Small intestine (tissue), 16 donors: ENCODE measurements at places on chromosomes 3 and 15. TPM values are rescaled to one million over a fixed set of nuclear protein-coding genes. Genes with fewer than 3 reads are reported as not detected.

DNA sequence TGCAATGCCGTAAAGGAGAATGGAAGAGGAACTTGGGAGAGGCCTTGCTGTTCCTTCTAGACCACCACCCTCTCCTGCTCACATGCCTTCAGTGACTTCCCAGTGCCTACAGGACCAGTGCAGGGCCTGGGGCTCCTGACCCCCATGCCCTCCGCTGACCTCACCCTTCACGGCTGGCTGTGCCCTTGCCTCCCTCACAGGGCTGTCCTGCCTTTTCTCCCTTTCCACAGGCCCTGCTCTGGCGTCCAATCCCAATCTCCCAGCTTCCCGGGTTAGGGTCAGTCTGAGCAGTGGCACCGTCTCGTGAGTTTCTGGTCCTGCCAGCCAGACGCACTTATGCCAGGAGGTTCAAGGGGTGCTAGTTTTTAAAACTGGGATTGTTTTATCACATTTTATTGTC is 110.4 kb downstream of the WNT7A start:
- H3K27me3 ChIP-seq = no peaks in the 10 kb centered on the region
- H3K4me3 ChIP-seq = no peak overlapping the region
- H3K4me1 ChIP-seq = no peaks in the 10 kb centered on the region
- no peak for DNase-seq
- H3K27ac ChIP-seq = no peak overlapping the region

- H3K27me3 ChIP-seq = no peaks in the 10 kb centered on the region
- no peak overlapping the region for H3K4me3 ChIP-seq
- no peaks in the 10 kb centered on the region for H3K4me1 ChIP-seq
- no peak for DNase-seq
Observed at GRCh38 chr15:52717481-52717880, 38.3 kb upstream of the ATOSA start.

The RHOA gene
- 368 TPM for polyA plus RNA-seq

The CAND2 gene
- 1.3 TPM for polyA plus RNA-seq

The FBXW12 gene
- not detected for polyA plus RNA-seq

DNA sequence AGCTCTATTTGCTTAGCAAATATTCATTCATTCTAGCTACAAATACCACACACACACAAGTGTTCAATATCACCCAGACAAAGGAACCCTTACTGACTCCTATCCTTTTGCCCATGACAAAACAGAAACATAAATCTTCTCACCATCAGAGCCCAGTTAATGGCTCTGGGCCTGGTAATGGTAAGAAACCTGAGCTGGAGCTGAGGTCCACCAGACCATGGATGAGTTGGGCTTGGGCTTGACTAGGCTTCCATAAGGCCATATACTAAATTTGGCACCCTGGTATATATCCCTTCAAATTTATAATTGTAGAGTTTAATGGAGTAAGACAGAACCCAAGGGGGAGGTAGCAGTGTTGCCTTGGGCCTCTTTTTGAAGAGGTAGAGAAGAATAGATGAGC is 29.4 kb downstream of the GPR176 start:
- no peaks in the 10 kb centered on the region for H3K36me3 ChIP-seq
- H3K27me3 ChIP-seq = no peaks in the 10 kb centered on the region
- DNase-seq = no peak
- no peaks in the 10 kb centered on the region for H3K4me1 ChIP-seq
- H3K4me3 ChIP-seq = no peak overlapping the region

DNA sequence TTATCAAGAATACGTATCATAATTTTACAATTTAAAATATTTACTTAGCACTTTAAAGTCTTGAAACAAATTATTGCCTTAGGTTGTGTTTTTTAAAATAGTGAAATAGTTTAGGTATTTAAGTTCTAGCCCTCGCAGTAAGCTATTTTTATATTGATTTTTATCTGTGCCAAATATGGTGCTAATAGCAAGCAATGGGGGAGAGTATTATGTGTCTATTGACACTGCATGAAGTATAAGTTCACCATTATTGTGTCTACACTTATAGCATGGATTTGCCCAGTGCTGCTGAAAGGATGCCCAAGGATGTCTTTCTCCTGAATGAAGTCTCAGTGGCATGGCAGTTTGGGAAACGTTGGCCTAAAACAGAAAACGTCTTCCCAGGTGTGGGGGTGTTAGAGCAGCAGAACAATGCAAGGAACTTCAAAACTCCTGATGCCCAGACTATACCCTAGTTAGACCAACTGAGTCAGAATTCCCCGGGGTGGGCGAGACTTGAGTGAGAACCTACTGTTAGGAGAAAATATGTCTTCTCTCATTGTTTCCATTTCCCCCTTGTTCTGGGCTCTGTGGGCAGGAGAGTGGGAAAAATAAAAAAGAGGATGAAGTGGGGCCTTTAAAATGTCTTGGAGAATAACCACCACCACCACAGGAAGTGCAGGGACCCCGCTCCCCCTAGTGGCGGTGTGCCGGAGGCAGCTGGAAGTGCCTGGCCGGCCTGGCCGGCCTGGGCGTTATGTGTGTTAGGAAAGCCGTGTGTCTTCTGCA is 104.2 kb upstream of the SLC7A14 start:
- peak; percentile 71 for DNase-seq
- H3K27ac ChIP-seq = no peak overlapping the region
- H3K4me1 ChIP-seq = no peaks in the 10 kb centered on the region

GRCh38 chr15:82624008-82624407 is 23.2 kb downstream of the CPEB1 start:
- no peaks in the 10 kb centered on the region for H3K4me1 ChIP-seq
- no peaks in the 10 kb centered on the region for H3K36me3 ChIP-seq
- no peaks in the 10 kb centered on the region for H3K27me3 ChIP-seq
- no peak for DNase-seq

DNA sequence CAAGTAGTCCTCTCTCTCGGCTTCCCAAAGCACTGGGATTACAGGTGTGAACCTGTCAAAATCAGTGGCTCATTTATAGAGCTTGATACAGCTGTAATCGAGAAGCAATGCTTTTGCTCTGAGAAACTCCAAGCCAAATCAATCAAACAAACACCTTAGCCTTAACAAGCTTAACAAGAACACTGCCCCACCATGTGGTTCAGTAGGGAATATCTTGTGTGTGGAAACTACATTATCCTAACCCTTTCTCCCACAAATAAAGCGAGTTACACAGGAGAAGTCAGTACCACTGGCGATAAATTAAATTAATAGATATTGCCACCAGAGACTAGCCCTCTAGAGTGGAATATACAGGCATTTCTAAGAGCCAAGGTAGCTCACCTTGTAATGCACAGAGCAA is 13.9 kb downstream of the CDAN1 start:
- no peaks in the 10 kb centered on the region for H3K27me3 ChIP-seq
- peaks cover 24% of the 10 kb centered on the region for H3K36me3 ChIP-seq
- no peak overlapping the region for H3K27ac ChIP-seq
- DNase-seq = no peak
- no peak overlapping the region for H3K4me3 ChIP-seq

DNA sequence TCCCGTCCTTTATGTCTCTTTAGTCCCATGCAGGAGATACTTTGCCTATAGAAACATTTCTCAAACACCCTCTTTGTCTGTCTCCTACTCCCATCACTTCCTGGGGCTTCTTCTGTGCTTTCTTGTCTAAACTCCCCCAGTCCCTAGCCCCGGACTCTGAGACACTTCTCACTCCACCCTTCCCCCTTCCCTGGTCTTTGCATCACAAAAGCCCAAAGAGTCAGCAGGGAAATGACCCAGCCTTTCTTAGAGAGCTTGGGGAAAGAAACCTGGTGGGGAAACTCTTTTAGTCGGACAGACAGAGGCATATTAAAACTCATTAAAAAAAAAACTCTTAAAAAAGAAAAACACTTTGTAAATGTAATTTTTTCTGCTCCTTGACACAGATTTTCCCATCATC is 211.2 kb downstream of the TJP1 start:
- no peaks in the 10 kb centered on the region for H3K36me3 ChIP-seq
- H3K4me3 ChIP-seq = no peak overlapping the region
- no peaks in the 10 kb centered on the region for H3K27me3 ChIP-seq

The IGF2BP2 gene
- 15.7 TPM for polyA plus RNA-seq

The RPP14 gene
- polyA plus RNA-seq = 11.7 TPM

GRCh38 chr3:69200384-69201068 is 78.1 kb upstream of the LMOD3 start:
- H3K4me3 ChIP-seq = peak overlapping the region; percentile 42
- peaks cover 3% of the 10 kb centered on the region for H3K4me1 ChIP-seq
- DNase-seq = peak; percentile 89
- H3K27ac ChIP-seq = peak overlapping the region; percentile 88
- H3K27me3 ChIP-seq = no peaks in the 10 kb centered on the region

- H3K27ac ChIP-seq = no peak overlapping the region
- no peaks in the 10 kb centered on the region for H3K27me3 ChIP-seq
- H3K36me3 ChIP-seq = no peaks in the 10 kb centered on the region
- peaks cover 7% of the 10 kb centered on the region for H3K4me1 ChIP-seq
Observed at GRCh38 chr3:40920041-40920440, 279.3 kb upstream of the CTNNB1 start.

The CCDC191 gene
- polyA plus RNA-seq = 1.8 TPM

The MAGI1 gene
- polyA plus RNA-seq = 12.2 TPM

- H3K27ac ChIP-seq = no peak overlapping the region
- no peak for DNase-seq
- H3K4me3 ChIP-seq = no peak overlapping the region
- no peaks in the 10 kb centered on the region for H3K36me3 ChIP-seq
- H3K27me3 ChIP-seq = no peaks in the 10 kb centered on the region
- H3K4me1 ChIP-seq = peaks cover 2% of the 10 kb centered on the region
Observed at GRCh38 chr15:59958288-59958687, 45.8 kb upstream of the FOXB1 start.

DNA sequence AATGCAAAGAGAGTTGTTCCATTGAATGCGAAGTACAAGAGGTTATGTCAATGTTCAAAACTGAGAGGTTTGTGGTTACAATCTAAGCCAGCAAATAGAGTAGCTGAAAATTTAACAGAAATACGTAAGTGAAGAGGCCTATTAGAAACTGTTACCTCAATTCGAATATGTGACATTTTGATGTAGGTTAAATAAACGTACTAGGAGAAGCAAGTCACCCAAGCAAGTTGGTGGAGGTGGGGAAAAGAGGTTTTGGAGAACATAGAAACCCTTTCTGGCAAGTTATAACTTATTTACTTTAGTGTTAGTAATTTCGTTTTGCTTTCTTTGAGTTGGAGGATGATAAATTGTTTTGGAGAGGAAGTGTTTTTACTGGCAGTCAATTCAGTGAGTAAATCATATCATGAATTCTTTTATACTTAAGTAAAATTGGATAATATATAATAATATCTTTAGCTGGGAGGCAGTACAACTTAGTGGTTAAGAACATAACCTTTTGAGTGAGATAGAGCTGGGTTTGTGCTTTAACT is 91.2 kb upstream of the NAALADL2 start:
- H3K4me1 ChIP-seq = no peaks in the 10 kb centered on the region
- H3K27ac ChIP-seq = no peak overlapping the region
- no peak overlapping the region for H3K4me3 ChIP-seq
- H3K27me3 ChIP-seq = no peaks in the 10 kb centered on the region
- H3K36me3 ChIP-seq = no peaks in the 10 kb centered on the region

The CNTN4 gene
- 0.27 TPM for polyA plus RNA-seq

The ZFYVE19 gene
- 94.6 TPM for polyA plus RNA-seq

DNA sequence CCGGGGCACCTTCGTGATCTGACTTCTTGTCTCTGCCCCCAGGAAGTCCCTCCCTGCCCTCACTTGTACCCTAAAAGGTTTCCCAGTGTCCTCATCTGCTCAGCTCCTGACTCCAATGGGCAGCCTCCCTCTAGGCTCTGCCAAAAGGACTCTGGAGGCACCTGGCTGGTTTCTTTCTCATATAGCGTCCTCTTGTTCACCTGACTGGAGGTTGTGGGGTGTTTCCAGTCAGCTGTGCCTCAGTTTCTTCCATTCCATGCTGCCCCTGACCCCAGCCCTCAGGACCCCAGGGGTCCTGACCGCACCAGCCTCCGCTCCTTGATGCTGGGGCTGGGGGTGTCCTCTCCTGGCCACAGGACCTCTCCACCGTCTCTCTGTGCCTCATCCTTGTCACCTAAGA is 2.5 kb downstream of the PRR23E start:
- peaks cover 3% of the 10 kb centered on the region for H3K27me3 ChIP-seq
- H3K27ac ChIP-seq = no peak overlapping the region
- H3K36me3 ChIP-seq = no peaks in the 10 kb centered on the region
- no peaks in the 10 kb centered on the region for H3K4me1 ChIP-seq
- no peak overlapping the region for H3K4me3 ChIP-seq
- DNase-seq = no peak

DNA sequence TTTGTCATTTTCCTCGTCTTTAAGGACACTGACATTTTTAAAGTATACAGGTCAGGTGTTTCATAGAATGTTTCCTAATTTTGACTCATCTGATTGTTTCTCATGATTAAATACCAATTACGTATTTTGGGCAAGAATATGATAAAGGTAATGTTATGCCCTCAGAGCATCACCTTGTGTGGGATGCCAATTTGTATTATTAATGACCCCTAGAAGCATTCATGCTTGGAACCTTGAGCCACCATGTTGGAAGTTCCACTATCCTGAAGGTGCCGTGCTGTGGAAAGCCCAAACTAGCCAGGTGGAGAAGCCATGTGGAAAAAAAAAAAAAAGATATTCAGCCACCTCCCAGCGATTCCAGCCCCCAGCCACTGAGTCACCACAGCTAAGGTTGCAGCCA is 19.1 kb upstream of the B4GALT4 start:
- H3K27ac ChIP-seq = no peak overlapping the region
- no peaks in the 10 kb centered on the region for H3K36me3 ChIP-seq
- no peak for DNase-seq
- H3K4me1 ChIP-seq = no peaks in the 10 kb centered on the region
- H3K4me3 ChIP-seq = no peak overlapping the region

DNA sequence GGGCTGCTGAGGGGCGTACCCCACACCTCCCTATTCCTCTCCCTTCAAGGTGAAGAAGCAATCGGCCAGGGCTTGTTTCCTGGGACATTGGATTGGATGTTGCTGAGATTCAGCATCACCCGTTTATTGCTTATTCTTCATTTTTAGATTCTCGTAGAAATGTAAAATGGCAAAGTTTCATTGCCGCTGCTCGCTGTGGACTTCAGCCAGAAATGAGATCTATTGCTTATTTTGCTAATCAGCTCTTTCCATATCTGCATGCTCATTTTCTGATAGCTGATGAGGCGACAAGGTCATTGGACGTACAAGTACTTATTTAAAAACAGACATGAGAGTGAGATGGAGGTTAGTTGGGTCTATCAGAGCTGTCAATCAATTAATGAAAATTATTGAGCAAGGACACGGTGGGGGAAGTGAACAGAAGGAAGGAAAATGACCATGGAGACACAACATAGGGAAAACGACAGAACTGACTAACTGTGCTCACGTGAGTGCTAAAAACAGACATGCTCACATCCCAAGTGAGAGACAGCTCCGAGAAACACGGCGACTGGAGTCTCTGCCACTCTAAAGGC is 471.2 kb downstream of the NR2F2 start:
- DNase-seq = no peak
- H3K4me1 ChIP-seq = no peaks in the 10 kb centered on the region
- H3K36me3 ChIP-seq = no peaks in the 10 kb centered on the region

- DNase-seq = peak; percentile 2
- H3K27ac ChIP-seq = no peak overlapping the region
- H3K4me1 ChIP-seq = no peaks in the 10 kb centered on the region
- no peaks in the 10 kb centered on the region for H3K27me3 ChIP-seq
- H3K36me3 ChIP-seq = no peaks in the 10 kb centered on the region
Observed at GRCh38 chr3:147616998-147617619, 207.9 kb downstream of the ZIC1 start.
